ENCODE measurements at places on chromosomes 6 and 20.

- DNase-seq, result no peak
These were observed 47.7 kb downstream of the PLAGL2 start for GRCh38 chr20:32159766-32160221.

DNA sequence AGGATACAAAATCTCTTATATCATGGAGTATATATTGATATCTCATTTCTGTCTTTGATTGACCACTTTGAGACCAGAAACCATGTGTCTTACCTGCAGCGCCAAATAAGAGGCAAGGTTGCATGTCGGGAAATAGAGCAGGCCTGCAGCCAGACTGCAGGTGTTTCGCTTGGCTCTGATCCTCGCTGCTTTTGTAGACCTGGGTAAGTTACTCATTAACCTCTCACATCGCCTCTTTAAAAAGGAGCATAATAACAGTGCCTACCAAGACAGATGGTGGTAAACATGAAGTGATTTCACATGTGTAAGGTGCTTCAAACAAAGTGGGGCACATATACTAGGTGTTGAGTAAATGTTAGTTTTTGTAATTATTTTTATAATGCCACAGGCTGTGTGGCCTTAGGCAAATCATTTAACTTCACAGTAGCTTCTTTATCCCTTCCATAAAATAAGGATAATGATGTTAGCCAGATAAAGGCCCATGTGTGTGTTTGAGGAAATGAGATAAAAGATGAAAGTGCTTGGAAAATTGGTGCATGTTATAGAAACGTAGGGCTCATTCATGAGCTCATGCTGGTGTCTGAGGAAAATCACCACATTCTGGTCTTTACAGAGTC is 248.8 kb upstream of the MAP3K7 start:
- no peak for DNase-seq

DNA sequence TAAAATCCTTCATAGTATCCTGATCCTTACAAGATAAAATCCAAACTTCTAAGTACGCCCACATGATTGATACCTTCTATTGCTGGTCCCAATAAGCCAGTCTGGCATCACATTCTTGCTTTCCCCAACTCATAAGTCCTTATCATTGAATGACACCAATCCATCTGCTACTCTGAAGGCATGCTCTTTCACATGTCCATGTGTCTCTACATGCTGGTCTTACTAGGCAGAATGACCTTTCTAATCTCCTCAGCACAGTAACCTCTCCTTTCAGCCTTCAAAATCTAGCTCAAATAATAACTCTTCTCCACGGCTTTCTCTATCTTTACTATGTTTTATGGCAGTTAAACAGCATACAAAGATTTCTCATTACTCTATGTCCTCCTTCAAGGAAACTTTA is 71.1 kb downstream of the ASCC3 start:
- no peak for DNase-seq

DNA sequence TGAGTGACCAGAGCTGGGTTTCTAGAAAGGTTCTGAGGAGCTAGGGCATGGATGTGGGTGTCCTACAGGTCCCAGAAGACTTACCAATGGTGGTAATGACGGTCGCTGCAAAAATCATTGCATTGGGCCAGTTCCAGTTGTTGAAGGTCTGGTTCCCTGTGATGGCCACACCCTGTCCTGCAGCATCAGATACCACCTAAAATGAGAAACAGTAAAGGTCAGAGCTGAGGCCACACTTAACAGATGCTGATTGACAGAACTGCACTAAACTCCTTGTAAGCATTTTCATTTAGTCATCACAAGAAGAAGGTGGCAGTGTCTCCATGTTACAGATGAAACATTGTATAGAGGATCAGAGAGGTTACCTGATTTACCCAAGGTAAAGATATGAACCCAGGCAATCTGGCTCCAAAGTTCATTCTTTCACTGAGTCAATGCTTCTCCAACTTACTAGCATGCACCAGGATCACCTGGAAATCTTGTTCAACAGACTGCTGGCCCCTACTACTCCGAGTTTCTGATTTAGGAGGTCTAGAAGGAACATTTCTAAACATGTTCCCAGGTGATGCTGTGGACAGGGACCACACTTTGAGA is 33.4 kb downstream of the KCNK5 start:
- no peak for DNase-seq

GRCh38 chr6:144443157-144443556 is 158.0 kb downstream of the UTRN start:
- no peak for DNase-seq

DNA sequence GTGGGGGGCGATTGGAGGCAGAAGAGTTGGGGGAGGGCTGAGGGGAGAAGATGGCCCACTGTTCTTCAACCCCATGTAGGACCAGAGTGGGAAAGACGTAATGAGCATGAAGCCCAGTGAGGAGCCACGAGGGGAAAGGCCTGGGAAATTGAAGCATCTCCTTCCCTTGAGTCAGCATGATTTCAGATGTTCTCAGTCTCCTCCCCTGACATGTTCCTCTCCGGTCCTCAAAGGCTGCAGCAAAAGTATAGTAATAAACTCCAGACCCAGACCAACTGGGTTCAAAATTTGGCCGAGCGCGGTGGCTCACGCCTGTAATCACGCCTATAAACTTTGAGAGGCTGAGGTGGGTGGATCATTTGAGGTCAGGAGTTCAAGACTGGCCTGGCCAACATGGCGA is 1.9 kb upstream of the NFKBIE start:
- DNase-seq, result no peak

DNA sequence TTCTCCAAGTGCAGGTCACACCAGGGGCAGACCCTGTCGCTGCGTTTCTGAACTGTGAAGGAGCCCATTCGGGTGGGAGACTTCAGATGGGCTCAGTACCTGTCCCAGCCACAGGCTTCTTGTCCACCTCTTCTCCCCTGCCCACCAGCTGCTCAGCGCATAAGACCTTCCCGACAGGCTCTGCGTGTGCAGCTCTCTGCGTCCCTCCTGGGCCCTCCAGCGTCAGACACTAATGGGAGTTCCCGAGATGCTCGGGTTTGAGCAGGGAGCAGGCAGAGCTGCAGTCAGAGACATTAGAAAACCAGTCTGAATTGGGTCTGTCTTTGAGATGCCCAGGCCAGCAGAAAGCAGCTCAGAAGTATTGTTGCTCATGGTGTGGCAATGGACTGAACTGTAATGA is 50.4 kb downstream of the TCP11 start:
- peak; percentile 2 for DNase-seq

- DNase-seq, result no peak
These were observed 132.7 kb upstream of the TMEM170B start for GRCh38 chr6:11404838-11405237.

DNA sequence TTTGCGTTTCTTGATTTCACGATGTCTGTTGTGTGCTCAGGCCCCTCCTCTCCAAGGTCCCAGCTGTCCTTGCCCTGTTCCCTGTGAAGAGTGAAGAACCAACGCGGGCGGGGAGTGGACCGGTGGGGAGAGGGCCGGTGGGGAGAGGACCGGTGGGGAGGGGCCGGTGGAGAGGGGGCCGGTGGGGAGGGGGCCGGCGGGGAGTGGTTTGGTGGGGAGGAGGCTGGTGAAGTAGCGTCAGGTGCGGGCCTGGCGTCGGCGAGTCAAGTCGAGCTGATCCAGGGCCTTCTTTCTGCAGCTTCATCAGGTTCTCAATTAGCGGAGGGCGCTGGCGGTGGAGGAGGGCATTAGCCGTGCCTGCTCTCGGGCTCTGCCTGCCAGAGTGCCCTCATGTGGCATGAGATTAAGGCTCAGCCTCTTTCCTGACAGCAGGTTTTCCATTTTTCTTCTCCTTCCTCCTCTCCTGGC is 21.2 kb upstream of the BHLHE23 start:
- peak; percentile 74 for DNase-seq

GRCh38 chr6:7813704-7814103 is 87.8 kb downstream of the BMP6 start:
- DNase-seq, result peak; percentile 41

DNA sequence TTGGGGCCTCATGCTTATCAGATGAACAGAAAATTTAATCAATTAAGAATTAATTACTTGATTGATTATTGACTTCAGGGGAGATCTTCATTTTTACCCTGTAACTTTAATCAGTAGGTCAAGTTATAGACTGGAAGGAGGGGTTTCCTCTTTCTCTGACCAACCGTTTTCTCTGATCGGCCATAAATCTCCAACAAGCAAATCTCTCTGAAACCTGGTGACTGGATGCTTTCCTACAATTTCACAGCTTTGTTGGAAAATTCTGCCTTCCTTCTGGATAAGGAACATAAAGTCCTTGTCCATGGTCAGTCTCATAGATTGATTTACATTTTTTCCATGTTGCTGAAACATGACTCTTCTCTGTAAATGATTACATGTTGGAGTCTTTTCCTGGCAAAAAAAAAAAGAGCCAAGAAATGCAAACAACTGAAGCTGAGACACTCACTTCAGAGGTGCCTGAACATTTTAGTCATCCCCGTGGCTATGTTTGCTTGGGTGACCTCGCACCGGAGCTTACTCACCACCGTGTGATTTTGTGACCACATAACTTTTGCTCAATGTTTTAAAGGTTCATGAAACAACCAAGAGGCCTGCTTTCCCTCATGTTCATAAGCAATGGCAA is 31.0 kb downstream of the IRF4 start:
- no peak for DNase-seq

- no peak for DNase-seq
These were observed 13.6 kb upstream of the RIPOR3 start for GRCh38 chr20:50704971-50705370.

DNA sequence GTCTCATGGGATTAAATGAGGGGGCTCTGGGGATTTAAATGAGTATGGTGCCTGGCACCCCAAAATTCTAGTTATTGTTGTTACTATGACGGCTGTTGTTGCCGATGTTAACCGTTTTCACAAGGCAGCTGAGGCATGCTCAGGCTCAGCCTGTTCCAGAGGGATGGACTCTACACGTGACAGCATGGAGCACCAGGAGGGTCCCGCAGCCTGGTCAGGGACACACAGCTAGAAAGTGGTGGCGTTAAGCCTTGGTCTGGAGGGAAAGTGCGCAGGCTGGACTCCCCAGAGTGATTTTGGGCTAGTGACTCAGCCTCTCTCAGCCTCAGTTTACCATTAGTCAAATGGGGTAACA is 7.0 kb downstream of the FAM110A start:
- DNase-seq, result no peak

DNA sequence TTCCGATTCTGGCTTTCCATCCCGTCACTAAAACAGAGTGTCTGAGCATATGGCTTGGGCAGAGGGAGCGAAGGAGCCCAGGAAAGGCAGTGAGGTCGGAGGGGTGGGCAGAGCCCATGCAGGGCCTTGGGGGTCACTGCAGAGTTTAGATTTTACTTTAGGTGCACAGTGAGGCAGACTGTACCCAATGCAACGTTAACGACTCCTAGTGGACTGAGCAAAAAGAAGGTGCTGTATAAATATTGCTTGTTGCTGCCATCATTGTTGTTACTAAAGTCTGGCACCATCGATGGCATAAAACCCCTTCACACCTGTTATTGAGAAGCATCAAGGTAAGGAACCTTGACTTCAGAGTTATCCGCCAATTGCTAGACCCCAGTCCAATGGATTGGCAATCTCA is 119.0 kb downstream of the EYA2 start:
- no peak for DNase-seq

GRCh38 chr6:30836431-30836866 is 47.9 kb upstream of the DDR1 start:
- DNase-seq, result no peak

- no peak for DNase-seq
These were observed 300.7 kb downstream of the TENT5A start for GRCh38 chr6:81451787-81452186.

- no peak for DNase-seq
These were observed 24.1 kb downstream of the TTK start for GRCh38 chr6:80028589-80028988.

DNA sequence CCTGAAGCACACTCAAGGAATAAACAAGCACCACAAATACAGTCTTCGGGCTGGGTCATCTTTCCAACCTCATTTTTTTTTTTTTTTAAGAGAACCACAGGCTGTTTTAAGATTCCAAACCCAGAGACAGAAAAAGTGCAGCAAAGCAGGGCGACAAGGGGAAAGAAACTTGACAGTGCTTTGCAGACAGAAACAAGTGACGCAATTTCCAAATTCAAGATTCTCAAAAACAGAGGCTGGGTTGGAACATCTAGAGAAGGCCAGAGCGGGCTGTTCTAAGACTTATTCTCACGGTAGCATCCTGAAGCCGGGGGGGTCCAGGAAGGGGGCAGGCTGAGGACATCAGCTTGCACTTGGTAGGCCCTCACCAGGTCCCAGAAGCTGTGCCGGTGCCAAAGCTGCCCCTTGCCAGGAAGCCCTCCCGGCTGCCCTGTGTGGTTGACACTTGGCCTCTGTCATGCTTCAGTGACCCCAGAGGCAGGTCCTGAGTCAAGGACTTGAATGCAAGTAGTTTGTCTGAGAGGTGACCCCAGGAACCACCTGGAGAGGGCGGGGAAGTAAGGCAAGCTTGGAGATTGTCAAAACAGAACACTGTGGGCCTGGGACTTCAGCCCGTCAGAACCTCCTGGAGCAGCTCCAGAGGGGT is 50.5 kb downstream of the BMP7 start:
- no peak for DNase-seq

GRCh38 chr6:39062014-39062740 is 13.6 kb downstream of the GLP1R start:
- DNase-seq, result no peak

GRCh38 chr6:39003072-39003471 is 45.5 kb upstream of the GLP1R start:
- peak; percentile 46 for DNase-seq

GRCh38 chr20:8693709-8694108 is 375.2 kb upstream of the PLCB4 start:
- DNase-seq, result no peak

GRCh38 chr20:62900052-62900691 is 26.1 kb downstream of the DIDO1 start:
- DNase-seq, result peak; percentile 92

Data from iPS-NIHi11 (cell line).